ENCODE measurements at places on chromosomes 16 and 17. TPM values are rescaled to one million over a fixed set of nuclear protein-coding genes. Genes with fewer than 3 reads are reported as not detected.

Gene SLC47A2
- not detected for total RNA-seq

Gene CLEC10A
- total RNA-seq = 29.1 TPM

Gene SLC16A3
- 55.6 TPM for total RNA-seq

Gene KRTAP3-2
- not detected for total RNA-seq
